ENCODE measurements at places on chromosomes 7 and 10. TPM values are rescaled to one million over a fixed set of nuclear protein-coding genes. Genes with fewer than 3 reads are reported as not detected.

CALHM1 gene
- total RNA-seq = not detected

DOCK1 gene
- 27.5 TPM for total RNA-seq

GRCh38 chr10:61047081-61047480, 103.1 kb upstream of the RHOBTB1 start:
- DNase-seq = no peak

DNA sequence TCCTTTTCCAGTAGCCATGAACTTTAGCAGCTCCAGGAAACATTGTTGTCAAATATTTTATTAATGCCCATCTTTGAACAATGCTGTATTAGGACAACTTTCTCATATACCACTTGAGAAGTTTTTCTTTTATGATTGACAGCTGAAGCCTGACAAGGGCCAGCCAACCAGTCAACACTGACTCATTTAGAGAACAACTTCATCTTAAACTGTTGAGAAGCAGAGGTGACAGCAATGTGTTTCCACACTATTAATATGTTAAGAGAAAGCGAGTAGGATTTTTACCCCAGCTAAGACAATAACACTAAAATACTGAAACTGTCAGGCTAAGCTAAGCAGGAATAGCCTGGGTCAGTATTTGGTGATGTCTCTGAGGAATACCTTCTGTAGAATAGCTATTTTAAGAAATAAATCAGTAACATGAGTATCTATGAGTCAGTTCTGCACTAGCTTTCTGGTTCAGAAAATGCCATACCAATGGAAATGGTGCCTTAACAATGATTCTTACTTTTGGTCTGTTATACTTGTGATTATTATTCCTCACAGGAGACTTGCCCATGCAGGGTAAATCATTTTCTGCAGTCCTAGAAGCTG, 168.8 kb upstream of the POT1 start:
- no peak for DNase-seq

GRCh38 chr10:116272440-116273283, at the start of gene GFRA1:
Gene GFRA1, minus strand, starts transcription at chr10:116273206. Its CDS starts 1,177 bp downstream, at chr10:116272029.
- DNase-seq = no peak

DNA sequence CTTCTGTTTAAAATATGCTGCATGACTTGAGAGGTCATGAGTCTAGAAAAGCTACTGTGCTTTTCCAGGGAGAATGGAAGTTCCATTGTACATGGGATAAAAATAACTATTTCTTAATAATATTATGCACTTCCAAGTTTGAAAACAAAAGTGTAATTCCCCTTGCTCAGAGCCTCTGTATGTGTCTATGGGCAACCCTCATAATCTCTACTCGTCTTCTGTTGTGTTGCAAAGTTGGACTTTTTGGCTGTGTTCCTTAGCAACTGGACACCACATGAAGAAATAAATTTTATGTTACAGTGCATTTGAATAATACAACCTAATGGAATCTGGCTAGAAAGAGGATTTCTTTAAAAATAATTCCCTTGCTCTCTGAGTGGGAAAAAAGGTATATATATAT, 242.6 kb downstream of the TWIST1 start:
- no peak for DNase-seq

DNA sequence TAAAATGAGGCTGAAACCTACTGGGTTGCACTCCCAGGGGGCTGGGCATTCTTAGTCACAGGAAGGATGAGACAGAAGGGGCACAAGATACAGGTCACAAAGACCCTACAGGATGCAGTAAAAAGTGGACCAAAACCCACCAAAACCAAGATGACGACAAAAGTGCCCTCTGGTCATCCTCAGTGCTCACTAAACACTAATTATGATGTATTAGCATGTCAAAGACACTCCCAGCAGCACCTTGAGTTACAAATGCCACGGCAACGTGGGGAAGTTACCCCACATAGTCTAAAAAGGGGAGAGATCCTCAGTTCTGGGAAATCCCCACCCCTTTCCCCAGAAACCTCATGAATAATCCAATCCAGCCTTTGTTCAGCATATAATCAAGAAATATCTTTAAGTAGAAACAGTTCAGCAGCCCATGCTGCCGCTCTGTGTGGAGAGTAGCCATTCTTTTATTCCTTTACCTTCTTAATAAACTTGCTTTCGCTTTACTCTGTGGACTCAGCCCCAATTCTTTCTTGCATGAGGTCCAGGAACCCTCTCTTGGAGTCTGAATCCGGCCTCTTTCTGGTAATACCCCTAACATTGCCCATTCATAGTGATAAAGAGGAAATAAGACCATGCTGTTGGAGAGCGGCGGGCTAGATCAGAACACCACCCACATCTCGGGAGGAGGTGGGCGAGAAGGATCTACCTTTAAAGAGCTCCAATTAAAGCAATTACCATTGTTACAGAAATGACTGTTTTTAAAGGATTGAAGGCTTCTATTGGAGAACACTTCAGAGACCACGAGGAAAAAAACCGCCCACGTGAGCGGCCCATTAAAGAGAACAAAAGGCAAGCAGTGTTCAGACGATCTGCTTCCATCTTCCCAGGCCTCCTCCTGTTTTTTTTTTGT, 170.9 kb downstream of the USP6NL start:
- peak; percentile 55 for DNase-seq

DNA sequence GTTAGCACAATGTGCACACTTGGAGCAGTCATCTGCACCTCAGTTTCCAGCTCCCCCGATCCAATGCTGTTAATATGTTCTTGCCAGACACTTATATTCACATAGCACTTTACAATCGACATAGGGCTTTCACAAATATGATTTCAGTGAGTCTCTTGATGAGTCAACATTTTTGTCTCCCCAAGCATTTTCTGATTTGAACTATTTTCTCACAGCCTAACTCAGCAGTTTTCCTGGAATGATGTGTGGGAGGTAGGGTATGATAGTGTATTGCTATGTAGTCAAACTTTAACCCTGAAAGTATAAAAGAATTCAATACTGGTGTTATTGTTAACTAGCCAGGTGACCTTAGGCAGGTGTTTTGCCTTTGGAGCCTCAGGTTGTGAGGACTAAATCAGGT, 82.5 kb upstream of the LRGUK start:
- DNase-seq = no peak

All from hematopoietic multipotent progenitor cell (in vitro differentiated cells).